ENCODE measurements at places on chromosomes 6 and 20. TPM values are rescaled to one million over a fixed set of nuclear protein-coding genes. Genes with fewer than 3 reads are reported as not detected.

Gene PANK2
- 63.3 TPM for total RNA-seq

DNA sequence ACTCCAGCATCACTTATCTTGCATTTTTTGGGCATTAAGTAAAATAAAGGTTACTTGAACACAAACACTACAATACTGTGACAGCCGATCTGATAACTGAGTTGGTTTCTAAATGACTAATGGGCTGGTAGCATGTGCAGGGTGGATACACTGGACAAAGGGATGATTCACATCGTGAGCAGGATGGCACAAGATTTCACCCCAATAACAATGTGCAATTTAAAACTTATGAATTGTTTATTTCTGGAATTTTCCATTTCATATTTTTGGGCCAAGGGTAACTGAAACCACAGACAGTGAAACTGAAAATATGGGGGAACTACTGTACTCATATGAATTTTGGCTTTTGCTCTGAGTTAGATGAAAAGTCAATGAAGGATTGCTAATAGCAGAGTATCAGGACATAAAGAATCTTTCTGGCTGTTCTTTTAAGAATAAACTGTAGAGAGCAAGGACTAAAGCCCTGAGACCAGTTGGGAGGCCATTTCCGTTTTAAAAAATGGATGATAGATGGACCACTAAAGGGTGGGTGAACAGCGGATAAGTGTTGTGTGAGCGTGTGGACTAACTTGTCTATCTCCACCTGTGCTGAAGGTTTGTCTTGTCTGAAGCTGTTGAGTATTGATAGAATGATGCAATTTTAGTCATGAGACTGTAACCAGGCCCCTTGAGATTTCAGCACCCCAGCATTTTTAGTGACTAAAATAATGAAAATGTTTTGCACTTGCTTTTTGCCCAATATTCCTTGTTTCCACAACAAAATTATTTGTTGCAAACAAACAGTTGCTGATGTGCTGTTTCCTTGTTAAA, 8.2 kb downstream of the SPINT3 start:
- no peak for DNase-seq

GRCh38 chr6:165245287-165245686, 64.1 kb downstream of the C6orf118 start:
- DNase-seq, result peak; percentile 48

Gene GJA10
- not detected for total RNA-seq

DNA sequence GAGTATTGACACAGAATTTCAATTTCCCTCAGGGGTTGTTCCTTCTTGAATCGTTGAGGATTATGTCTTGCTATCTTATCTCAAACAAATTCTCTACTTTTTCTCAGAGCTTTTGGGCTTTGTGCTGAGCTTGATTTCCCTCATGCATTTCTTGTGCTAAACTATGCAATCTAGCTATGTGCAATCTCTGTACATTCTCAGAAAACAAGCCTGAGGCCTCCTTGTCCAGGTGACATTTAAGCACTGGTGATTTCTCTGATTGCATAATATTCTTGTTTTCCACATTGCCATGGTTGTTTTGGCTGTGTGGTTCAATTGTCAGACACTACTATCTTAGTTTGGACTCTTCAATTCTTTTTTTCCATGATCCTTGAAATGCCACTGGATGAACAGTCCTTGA, 81.2 kb upstream of the MAN1A1 start:
- no peak for DNase-seq

Gene TNFRSF6B
- 16.8 TPM for total RNA-seq

- peak; percentile 67 for DNase-seq
These were observed 97.9 kb upstream of the NEDD9 start for GRCh38 chr6:11330413-11330760.

Gene ANKRD6
- 13.6 TPM for total RNA-seq

DNA sequence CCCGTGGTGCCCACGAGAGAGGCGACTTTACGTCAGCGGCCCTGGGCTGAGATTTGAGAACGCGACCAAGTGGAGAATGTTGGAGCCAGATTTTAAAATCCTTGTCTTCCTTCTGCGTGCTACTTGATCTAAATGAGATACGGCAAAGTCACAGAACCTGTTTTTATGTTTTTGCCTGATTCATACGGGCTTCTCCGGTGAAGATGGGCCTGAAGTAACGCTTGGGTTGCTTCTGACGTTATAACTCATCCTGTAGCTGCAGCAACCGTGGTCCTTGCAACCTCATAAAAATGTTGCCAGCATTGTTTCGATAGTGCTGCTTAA, 462 bp upstream of the SLC35B3 start:
- DNase-seq, result no peak

Gene CFB
- 1.6 TPM for total RNA-seq

Gene GSTA3
- not detected for total RNA-seq

Gene CFAP61
- not detected for total RNA-seq

Gene ATF6B
- 13.4 TPM for total RNA-seq

Gene DEFB132
- total RNA-seq, result not detected

DNA sequence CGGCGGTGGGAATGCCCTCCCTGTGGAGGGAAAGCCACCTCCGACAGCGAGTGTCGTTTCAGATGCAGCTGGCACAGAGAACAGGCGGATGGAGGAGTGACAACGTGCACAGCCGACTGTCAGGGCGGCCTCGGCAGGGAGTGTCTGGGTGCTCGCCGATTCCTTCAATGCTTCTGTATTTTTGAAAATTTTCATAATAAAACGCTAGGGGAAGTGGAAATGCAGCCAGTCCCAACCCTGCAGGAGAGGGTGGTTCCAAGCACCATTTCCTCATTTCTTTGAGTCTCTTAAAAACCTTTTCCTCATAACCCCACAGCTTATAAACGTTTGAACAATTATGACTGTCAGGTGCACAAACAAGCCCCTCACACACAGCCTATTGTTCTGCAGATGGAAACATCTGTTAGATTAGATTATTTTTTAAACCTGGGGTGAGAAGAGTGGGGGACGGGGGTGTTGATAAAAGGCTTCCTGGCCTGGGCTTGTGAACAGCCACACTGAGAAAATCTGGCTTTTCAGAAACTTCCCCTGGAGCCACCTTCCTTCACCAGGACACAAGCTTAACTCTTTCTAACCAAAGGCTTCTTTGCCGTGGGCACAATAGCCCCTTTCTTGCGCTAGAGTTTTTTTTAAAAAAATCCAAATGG, 228.9 kb downstream of the ANKRD60 start:
- peak; percentile 36 for DNase-seq

DNA sequence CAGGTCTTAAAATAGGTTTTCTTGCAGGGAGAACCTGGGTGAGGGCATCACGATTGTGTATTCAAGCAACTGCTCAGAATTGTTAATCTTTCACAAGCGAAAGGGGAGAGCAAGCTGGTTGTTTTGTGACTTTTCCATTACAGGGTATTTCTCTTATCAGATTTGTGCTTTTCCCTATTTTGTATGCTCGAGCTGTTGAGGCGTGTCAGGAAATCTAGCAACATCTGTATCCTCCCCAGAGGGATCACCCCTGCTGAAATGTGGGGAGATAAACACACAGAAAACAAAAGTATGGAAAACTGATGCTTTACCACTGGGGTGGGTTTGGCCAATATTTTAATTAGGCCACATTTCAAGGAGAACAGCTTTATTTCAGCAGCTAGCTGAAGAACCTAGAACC, 187.0 kb downstream of the DTNBP1 start:
- DNase-seq, result no peak

DNA sequence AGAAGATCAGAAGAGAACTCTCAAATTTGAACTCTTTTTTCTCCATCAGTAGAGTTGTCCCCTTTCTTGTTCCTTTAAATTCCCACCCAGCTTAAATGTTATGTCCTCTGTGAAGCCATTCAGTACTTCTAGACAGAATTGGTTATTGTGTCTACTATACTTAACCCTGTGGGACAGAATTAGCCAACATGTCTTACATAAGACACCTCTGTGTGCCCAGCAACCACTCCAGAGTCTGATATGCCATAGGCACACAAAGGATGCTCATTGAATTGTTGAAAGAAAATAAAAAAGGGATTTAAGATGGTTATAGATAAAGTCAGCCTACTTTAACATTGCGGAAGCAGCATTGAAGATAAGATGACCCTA, 77.0 kb upstream of the LTV1 start:
- no peak for DNase-seq

DNA sequence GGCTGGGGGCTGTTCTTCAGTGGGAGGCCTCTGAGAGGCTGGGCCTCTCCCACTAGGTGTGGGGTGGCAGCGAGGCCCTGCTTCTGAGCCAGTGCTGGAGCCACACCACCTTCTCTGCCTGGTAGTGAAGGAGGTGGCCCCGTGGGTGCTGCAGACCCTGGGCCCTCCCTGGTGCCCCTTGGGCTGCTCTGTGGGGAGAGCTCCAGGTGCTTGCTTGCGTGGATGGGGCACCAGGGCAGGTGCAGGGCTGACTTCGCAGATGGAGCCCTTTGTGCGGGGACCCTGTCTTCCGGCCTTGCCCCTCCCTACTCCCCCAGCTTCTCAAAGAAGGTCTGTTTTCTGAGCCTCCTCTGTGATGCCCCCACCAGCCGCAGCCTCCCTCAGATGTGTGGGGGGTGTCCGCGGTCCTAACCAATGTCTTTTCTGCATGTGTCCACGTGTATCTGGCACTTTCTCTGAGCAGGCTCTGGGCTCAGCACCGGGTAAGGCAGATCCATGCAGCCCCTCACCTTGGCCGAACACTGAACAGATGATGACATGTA, 17.2 kb upstream of the MYT1 start:
- DNase-seq, result no peak

GRCh38 chr20:16485401-16485800, 87.8 kb downstream of the KIF16B start:
- DNase-seq, result no peak

DNA sequence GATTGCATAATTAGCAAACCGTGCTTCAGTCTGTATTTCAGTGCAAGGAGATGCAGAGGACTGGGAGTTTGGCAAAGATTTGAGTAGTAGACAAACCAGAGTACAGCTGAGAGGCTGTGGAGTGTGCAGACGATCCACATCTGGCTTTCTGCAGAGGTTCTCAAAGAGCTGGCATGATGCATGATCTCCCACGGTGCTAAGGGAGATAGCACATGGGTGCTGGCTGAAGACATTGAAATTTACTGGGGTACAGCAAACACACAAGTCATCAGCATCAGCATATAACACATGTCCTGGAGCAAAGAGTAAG, 79.0 kb upstream of the FAM184A start:
- no peak for DNase-seq

- DNase-seq, result no peak
These were observed 23.5 kb downstream of the METTL24 start for GRCh38 chr6:110334423-110335180.

Gene RSPO3
- 0.19 TPM for total RNA-seq

Measured in dermis blood vessel endothelial cell (primary cell).